ENCODE measurements at places on chromosomes 2 and 18.
A peak's percentile ranks its signal among the peaks of the same experiment; 100 is the strongest.

- DNase-seq: no peak
These were observed 45.8 kb upstream of the FLACC1 start for GRCh38 chr2:201402651-201403562.

DNA sequence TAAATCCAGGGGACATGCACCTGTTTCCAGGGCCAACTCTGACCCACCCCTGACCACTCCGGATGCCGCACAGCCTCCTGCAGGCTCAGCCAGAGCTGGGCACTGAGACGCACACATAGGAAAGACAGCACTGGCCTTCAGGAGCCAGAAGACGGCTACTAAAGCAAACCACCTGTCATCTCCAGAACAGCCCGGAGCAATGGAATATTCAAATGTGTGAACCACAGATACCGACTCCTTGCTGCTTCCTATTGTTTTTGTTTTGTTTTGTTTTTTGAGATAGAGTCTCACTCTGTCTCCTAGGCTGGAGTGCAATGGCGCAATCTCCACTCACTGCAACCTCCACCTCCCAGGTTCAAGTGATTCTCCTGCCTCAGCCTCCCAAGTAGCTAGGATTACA is 94.0 kb downstream of the LAMA1 start:
- DNase-seq: no peak

DNA sequence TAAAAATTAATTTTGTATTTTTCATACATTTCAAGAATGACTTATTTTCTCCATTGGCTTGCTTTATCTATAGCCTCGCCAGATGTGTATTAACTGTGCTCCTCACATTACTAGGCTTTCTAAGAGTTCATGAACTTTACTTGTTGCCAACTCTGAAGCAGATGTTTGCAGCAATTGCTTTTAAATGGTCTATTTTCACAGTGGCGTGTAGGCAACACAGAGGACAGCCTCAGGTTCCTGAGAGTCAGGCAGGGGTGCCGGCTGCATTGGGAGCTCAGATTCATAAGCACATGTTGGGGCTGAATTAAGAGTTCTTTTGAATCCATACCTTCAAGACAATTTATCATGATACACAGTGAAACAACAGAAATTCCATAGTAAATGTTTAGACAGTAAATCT is 179.2 kb upstream of the PXDN start:
- no peak for DNase-seq

DNA sequence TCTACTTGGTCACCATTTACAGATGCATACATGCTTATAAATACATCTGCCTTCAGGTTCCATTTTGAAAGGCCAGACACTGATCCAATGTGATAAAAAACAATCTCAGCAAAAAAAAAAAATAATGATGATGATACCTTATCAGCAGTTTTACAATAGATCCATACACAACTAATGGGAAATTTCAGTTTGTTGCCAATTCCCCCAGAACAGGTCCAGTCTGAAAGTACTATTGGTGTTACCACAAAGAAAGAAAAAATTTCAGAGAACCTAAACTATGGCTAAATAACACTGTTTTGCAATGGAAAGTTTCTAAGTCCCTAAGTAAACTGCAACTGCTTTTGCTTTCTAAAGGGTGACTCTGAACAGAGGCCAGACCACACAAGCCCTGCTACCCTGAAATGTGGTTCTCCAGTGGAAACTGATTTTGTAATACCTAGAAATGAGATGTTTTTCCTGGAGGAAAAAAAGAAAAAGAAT is 54.1 kb downstream of the LPIN2 start:
- no peak for DNase-seq

DNA sequence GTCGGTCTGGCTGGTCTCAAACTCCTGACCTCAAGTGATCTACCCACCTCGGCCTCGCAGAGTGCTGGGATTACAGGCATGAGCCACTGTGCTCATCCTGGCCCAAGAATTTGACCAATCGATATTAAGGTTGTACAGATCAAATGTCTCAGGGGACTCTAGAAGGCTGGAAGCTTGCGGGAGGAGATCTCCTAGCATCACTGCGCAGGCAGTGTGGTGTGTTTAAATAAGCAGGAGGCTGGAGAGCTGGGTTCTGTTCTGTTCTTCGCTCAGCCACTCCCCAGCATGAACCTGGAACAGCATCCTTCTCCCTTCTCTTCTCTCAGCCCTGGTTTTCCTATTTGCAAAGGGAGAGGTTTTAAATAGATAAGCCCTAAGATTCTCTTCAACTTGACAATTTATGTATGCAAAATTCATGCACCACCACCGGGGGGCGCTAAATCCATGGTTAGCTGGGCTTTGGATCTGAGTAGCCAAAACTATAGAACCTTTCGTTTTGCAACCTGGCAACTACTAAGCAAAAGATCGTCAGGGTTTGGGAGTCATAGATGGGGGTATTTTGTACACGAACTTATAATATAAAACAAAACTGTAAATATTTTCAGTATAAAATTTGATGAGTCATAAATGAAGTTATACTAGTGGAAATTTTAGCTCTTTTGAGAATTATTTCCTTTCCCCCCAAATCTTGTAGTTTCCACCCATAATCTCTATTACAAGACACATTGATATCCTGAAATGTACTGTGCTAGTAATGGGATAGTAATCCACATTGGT is 60.6 kb downstream of the SLC16A14 start:
- DNase-seq: peak; percentile 66

- DNase-seq: no peak
These were observed 29.6 kb upstream of the RNF152 start for GRCh38 chr18:61922435-61922834.

DNA sequence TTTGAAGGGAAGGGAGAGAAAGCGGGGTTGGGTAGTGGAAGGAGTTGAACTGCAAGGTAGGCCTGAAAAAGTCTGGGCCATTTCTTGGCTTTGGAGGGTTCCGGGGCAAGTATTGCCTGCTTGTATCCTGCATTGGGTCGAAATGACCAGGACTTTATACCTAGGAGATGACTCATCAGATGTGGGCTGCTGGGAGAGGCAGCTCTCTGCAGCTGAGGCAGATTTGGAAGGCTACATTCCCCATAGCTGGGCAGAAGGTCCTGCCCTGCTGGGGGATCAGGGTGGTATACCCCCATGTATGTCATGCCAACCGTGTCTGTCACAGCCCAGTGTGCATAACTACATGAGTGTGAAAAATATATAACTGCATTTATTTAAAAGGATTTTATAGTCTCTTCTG is 171.8 kb upstream of the SPRED2 start:
- DNase-seq: no peak

- no peak for DNase-seq
These were observed 716.4 kb upstream of the ZNF804A start for GRCh38 chr2:183881978-183882377.

- DNase-seq: no peak
These were observed 71.9 kb upstream of the NFU1 start for GRCh38 chr2:69509011-69509749.

GRCh38 chr2:54984476-54984875 is 65.8 kb downstream of the RTN4 start:
- no peak for DNase-seq

GRCh38 chr2:64857581-64858471 is 131.4 kb upstream of the SLC1A4 start:
- DNase-seq: peak; percentile 72

- no peak for DNase-seq
These were observed 39.8 kb upstream of the TMEM247 start for GRCh38 chr2:46439582-46439981.

DNA sequence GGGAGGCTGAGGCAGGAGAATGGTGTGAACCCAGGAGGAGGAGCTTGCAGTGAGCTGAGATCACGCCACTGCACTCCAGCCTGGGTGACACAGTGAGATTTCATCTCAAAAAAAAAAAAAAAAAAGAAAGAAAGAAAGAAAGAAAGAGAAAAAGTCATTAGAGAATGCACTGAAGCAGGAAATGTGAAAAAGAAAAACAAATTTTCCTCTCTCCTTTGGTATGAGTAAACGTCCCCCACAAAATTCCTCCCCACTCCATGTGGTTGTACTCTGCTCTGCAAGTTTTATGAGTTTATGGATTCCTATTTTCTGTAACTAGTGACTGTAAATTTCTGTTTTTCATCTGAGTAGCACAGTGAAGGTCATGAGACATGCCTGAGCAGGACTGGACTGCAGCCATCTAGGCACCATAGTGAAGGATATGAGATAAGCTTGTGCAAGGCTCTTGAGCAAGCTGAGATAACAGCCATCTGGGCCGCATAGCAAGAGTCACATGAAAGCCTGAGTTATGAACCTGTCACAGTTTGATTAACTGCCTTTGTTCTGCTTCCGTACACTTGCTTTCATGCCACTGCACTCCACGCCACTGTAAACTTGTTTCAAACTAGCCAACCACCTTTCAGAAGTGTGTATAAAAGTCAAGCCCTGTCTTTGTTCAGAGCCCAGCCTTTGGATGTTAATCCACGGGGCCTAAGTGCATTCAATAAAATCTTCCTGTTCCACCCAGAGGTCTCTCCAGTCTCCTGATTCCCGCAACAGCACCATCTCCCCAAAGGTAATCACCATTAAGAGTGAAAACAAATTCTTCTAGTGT is 50.2 kb downstream of the SKA1 start:
- no peak for DNase-seq

GRCh38 chr2:157192445-157193423 is 64.8 kb upstream of the GALNT5 start:
- DNase-seq: no peak

DNA sequence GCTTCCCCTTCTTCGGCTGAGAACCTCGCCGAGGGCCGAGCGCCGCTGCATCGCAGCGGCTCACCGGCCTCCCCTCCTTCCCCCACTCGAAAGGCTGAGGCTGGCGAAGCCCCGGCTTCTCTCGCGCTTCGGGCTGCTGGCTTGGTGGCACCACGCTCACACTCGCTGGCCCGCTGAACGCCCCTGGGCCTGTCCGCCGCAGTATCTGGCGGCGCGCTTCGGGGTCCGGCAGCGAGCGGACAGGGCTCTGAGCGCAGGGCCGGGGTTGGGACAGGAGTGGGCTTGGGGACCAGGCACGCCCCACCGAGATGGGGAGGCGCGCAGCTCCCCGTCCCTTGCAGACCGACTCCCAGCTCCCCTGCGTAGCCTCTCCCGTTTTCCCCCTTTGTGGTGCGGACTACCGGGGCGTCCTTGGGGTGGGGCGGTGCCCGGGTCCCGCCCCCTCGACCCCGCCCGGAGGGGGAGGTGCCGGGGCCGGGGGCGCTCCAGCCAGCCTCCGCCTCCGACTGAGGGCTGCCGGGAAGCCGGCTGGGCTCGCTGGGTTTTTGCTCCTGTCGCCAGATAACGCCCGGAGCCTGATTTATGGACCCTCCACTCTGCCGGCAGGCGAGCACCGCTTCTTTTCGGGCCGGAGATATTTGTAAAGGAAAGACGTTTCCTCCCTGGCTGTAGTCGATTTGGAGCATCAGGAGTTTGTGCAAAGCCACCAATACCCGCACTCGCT is 3.8 kb downstream of the GBX2 start:
- DNase-seq: no peak

GRCh38 chr2:2569836-2570235 is 238.8 kb upstream of the MYT1L start:
- no peak for DNase-seq

- DNase-seq: no peak
These were observed 35.0 kb downstream of the EPB41L3 start for GRCh38 chr18:5508821-5509220.

GRCh38 chr2:215161301-215161829 is 22.9 kb upstream of the ABCA12 start:
- DNase-seq: no peak

DNA sequence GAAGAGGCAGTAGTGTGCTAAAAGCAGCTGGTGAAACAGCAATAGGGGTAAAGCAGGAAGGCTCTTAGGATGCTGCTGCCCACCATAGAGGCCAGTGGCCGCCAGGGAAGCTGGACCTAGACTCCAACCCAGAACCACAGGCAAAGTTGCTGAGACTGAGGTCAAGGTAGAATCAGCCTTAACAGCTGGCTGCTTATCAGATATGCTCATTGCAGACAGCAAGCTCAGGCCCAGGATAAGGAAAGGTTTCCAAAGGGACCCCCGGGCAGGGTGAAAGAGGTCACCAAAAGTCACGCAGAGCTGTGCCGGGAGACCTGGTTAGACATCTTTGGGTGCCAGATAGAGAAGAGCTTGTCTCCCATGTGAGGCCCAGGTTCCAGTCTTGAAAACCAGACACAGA is 42.9 kb upstream of the EPG5 start:
- DNase-seq: no peak

DNA sequence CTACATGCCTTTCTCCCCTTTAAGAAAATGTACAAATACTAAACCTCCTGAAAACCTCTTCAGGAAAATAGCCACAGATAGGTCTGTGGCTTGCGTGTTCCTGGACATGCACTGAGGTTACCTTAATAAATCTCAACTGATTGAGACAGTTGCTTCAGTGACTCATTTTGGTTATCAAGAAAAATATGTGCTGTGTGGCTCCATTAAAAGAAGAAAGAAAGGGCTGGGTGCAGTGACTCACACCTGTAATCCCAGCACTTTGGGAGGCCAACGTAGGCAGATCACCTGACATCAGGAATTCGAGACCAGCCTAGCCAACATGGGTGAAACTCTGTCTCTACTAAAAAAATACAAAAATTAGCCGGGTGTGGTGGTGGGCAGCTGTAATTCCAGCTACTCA is 27.1 kb downstream of the CREG2 start:
- DNase-seq: no peak

- no peak for DNase-seq
These were observed 178.8 kb upstream of the ST6GAL2 start for GRCh38 chr2:107064750-107065149.

- no peak for DNase-seq
These were observed 51.9 kb downstream of the REEP1 start for GRCh38 chr2:86285571-86285970.

DNA sequence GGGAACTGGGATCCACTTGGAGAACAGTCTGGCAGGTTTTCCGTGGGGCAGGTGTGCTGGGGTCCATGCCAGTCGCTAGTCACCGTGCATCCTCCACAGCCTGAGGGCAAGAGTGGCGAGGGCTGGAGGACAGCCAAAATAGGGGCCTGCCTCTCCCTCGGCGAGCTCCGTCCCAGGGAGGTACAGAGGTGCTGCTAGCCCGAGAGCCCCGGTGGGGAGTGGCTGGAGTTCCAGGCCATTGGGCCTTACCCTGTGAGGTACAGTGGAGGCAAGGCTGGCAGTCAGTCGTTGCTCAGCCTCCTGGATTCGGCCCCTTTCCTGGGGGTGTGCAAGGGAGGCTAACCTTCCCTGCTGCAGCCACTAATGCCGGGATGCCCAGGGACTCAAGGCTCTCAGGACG is 406.6 kb downstream of the CMPK2 start:
- no peak for DNase-seq

- DNase-seq: peak; percentile 33
These were observed 73.0 kb downstream of the NCAPH start for GRCh38 chr2:96408616-96409015.

GRCh38 chr2:9844576-9844975 is 1.3 kb downstream of the TAF1B start:
- DNase-seq: no peak

Data from uterus (tissue), 4 donors.